ENCODE measurements at places on chromosomes 11 and 22.

- DNase-seq, result no peak
Observed at GRCh38 chr11:69455969-69456368, 25.5 kb upstream of the LINC01488 start.

GRCh38 chr11:128501632-128502549 is 85.5 kb downstream of the ETS1 start:
- DNase-seq, result no peak

- no peak for DNase-seq
Observed at GRCh38 chr22:27682437-27682836, 119.1 kb downstream of the MN1 start.

DNA sequence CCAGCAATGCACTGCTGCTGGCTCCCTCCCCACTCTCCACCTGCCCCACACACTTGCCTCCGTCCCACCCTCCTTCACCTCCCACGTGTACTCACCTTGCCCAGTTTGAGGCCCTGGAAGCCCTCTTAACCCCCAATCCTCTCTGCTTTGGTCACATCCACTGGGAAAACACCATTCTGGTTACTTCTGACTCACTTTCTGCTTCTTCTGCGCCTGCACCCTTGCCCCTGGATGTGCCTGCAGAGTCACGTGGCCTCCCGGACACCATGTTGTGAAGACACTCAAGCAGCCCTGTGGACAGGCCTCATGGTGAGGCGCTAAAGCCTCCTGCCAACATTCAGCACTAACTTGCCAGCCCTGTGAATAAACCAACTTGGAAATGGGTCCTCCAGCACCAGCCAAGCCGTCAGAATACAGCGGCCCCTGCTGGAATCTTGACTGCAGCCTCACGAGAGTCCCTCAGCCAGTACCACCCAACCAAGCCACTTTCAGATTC is 2.6 kb upstream of the NAALADL1 start:
- no peak for DNase-seq

DNA sequence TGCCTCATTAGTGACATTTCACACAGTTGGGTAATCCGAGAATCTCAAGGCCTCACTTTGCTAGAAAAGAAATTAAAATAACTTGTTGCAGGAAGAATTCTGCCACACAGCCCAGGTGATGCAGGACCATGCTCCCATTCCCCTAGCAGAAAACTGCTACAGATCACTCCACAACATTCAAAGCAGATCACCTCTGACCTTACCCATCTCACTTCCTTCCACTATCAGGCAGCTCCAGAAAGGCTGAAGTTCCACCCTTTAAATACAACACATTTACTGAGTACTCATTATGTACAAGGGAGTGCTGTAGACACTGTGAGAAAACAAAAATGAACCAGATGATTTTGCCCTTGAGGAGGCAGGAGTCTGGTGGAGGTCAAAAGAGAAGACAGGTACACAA is 231.0 kb downstream of the TTC28 start:
- no peak for DNase-seq

DNA sequence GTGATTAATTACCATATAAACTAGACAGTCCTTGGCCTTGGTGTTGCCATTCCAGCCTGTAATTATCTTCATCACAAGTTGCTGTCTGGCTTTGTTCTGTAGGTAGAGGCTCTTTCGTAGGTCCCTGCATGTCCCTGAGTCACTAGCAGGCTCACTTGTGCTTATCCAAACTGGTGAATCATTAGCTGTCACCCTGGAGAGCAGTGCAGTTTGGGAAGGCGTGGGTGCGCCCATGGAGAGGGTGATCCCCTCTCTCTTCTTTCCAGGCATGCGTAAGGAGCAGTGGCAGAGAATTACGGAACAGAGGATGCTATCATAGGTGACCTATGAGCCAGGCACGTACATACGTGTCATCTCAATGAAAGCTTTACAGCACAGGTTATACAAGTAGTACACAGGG is 11.0 kb upstream of the EHF start:
- DNase-seq, result no peak

- no peak for DNase-seq
Observed at GRCh38 chr11:67525275-67525976, 2.2 kb upstream of the CABP2 start.

DNA sequence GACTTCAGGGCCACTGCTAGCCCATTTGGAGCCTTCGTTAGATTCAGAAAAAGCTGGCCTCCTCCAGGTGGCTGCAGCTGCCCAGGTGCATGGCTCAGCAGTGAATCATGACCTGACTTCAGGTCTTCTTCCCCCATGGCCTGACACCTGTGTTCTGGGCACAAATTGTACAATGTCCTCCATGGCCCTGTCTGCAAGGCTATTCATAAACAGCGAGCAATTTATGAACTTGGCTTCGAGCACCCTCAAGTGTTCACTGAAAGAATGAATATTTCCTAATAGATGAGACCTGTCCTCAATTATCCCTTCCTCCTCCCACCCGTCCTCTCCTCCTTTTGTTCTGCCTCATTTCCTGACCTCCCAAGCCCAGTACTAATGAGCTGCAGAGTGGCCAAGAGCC is 12.2 kb upstream of the VPS37C start:
- DNase-seq, result no peak

- DNase-seq, result no peak
Observed at GRCh38 chr22:48738204-48738980, 1089.3 kb downstream of the BRD1 start.

DNA sequence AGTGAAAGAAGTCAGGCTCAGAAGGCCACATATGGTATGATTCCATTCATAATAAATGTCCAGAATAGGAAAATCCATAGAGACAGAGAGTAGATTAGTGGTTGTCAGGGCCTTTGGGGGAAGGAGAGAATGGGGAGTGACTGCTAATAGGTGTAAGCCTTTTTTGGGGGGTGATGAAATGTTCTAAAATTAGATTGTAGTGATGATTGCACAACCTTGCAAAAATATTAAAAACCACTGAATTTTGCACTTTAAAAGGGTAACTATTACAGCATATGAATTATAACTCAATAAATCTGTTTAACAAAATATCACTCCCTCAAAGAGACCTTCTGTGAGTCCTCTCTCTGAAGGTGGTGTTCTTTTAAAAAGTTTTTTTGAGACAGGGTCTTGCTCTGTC is 72.3 kb upstream of the GRK3 start:
- DNase-seq, result no peak

GRCh38 chr11:14634813-14635212 is 8.8 kb upstream of the PDE3B start:
- DNase-seq, result no peak

DNA sequence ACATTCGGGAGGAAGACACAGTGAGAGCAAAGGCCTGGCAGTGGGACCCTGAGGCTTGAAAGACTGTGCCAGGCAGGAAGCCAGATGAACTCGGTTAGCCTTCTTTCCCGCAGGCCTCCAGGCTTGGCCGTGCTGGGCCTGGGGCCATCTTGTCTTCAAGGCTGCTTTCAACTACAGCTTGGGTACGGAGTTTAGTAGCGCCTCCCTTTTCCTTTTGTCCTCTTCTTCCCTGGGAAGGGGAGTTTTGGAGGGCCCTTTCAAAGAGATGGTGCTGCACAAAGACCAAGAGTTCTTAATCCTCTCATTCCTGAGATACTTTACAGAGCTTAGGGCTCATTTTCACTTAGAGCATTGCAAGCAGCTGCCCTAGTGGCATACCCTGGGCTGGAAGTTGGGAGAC is 87.5 kb downstream of the TP53I11 start:
- DNase-seq, result no peak

DNA sequence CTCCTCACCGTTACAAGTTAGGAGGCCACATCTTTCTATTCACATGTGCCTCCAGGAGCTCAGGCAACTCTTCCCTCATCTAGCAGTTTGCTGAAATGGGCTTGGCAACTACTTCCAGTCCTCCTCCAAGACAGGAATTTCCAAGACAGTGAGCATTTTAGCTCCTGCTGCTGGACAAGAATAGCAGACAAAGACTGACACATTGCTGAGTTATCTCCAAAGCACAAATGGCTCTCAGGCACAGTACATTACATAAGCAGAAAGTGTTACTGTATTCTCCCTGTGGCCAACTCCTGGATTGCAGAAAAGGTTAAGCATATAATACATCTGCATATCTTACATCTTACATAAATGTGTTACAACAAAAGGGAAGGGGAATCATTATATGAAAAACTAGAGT is 83.2 kb upstream of the POU2AF2 start:
- no peak for DNase-seq

- DNase-seq, result no peak
Observed at GRCh38 chr11:36090356-36091109, 146.7 kb downstream of the LDLRAD3 start.

- no peak for DNase-seq
Observed at GRCh38 chr11:67482275-67482826, 475 bp upstream of the AIP start.

Measured in NCI-H2081 (cell line).